A172 (cell line): ENCODE measurements at places on chromosomes 5 and 9.

- peak; percentile 81 for DNase-seq
Measured at GRCh38 chr5:73122875-73123810, 2.8 kb downstream of the TMEM171 start.

DNA sequence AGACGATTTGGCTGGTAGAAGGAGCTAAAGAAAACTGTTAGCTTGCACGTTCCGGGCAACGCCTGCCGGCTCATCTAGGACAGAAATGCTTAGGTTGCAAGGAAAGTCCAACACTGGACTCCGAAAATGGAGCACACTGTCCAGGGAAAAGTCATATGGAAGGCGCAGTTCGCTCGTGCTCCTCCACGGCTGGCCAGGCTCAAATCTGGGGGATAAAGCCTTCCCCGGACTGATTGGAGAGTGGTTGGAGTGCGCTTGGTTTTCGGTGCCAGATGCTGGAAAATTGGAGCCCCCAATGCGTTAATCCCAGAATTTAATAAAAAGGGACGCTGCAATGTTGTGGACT, 955 bp downstream of the CDH6 start:
- DNase-seq, result no peak

- DNase-seq, result no peak
Measured at GRCh38 chr5:68260467-68260866, 44.9 kb downstream of the PIK3R1 start.

DNA sequence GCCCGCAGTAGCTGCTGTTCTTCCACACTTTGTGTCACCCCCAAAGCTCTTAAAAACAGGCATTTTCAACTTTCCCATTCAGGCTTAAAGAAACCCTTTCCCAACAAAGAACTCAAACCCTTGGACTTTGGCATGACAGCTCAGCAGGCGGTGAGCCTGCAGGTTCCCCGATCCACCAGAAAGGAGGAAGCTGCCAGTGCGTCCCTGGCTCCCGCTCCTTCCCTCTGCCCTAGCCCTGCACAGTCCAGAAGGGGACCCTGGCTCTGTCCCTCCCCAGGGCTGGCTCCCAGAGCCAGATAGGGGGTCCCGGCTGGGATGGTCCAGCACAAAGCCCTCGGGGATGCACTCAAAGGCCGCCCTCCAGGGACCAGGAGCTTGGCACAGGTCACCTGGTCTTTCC, 9.6 kb downstream of the SLC9A3 start:
- DNase-seq, result no peak

DNA sequence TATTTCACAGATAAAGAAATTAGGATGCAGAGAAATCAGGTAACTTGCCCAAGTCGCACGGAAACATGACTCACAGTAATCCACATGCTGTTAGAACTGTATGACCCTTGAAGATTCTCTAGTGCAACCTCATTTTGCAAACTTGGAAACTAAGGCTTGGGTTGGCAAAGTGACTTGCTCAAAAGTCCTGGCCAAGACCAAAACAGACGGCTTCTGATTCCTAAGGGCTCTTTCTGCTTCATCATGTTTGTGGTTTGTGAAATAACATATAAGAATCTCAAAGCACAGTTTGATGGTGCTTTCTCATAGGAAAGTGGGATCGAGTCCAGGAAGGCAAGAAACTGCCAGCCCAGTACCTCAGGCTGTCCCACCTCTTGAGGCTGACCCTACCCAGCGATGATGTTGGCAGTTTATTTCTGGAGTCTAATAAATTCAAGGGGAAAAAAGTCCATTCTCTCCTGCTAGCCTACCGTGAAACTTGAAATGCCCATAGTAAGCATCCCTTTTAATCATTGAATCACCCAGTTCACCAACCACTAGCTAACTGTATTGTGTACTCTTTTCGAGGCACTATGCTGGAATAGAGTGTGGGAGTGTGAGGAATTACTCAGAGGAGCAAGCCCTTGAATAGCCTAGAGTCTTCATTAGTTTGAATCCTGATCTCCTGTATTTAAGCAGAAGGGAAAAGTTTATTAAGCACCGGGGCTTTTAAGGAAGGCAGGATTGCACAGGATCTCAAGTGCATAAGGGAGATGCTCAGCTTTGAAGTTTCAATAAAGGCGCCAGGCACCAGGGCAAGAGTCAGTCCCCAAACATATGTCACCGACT, 14.1 kb downstream of the CAPSL start:
- DNase-seq, result peak; percentile 72

DNA sequence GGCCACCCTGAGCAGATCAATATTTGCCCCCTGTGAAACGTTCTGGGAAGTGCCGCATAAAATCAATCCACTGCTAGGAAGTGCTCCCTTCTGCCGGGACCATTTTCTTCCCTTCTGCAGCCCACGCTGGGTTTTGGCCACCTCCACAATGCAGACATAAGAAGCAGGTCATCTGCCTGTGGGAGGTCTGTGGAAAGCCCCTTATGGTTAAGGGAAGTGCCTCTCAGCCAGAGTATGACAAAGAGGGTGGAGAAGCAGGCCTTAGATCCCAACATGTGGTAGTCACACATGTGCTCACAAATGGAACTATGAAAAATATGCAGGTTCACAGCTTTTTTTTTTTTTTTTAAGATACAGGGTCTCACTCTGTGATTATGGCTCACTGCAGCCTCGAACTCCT, 82.8 kb downstream of the SLC1A3 start:
- DNase-seq, result no peak
